ENCODE measurements at places on chromosomes 12 and 14. TPM values are rescaled to one million over a fixed set of nuclear protein-coding genes. Genes with fewer than 3 reads are reported as not detected.

RBP5 gene
- total RNA-seq, result not detected

RAB5B gene
- total RNA-seq, result 69.4 TPM

TMEM30B gene
- total RNA-seq, result 1.3 TPM

FAM90A1 gene
- total RNA-seq, result not detected

SYNDIG1L gene
- 0.30 TPM for total RNA-seq

L2HGDH gene
- 5.4 TPM for total RNA-seq

OTUB2 gene
- 0.13 TPM for total RNA-seq

ZFHX2 gene
- 0.07 TPM for total RNA-seq

ABHD4 gene
- total RNA-seq, result 29.7 TPM

LBHD2 gene
- total RNA-seq, result not detected

OR4E2 gene
- total RNA-seq, result not detected

PDZRN4 gene
- total RNA-seq, result not detected

SBNO1 gene
- total RNA-seq, result 40.3 TPM

PTGR2 gene
- 0.48 TPM for total RNA-seq

CCND2 gene
- total RNA-seq, result 247 TPM

CLEC9A gene
- total RNA-seq, result not detected

PPHLN1 gene
- 101 TPM for total RNA-seq

TMPRSS12 gene
- total RNA-seq, result not detected

DHH gene
- 0.45 TPM for total RNA-seq

CCT2 gene
- total RNA-seq, result 154 TPM

NRL gene
- 2.8 TPM for total RNA-seq

LRRIQ1 gene
- not detected for total RNA-seq

GDF3 gene
- not detected for total RNA-seq

ABHD12B gene
- total RNA-seq, result not detected

LRRC10 gene
- total RNA-seq, result not detected

HOXC6 gene
- not detected for total RNA-seq

AKAP5 gene
- 11.1 TPM for total RNA-seq

GARIN6 gene
- not detected for total RNA-seq

RTL1 gene
- not detected for total RNA-seq

FGF23 gene
- total RNA-seq, result not detected

SLCO1A2 gene
- total RNA-seq, result not detected

SIX6 gene
- total RNA-seq, result not detected

KLHDC1 gene
- 6.9 TPM for total RNA-seq

TAS2R19 gene
- 2.9 TPM for total RNA-seq

HOXC12 gene
- not detected for total RNA-seq

CD4 gene
- total RNA-seq, result 9.8 TPM

B4GALNT3 gene
- total RNA-seq, result 0.93 TPM

STON2 gene
- total RNA-seq, result 4.8 TPM

BMAL2 gene
- 0.33 TPM for total RNA-seq

STAC3 gene
- 3.8 TPM for total RNA-seq

BEGAIN gene
- 0.11 TPM for total RNA-seq

KRT6C gene
- not detected for total RNA-seq

ABCD2 gene
- 2.4 TPM for total RNA-seq

SERPINA10 gene
- total RNA-seq, result not detected

MIP gene
- total RNA-seq, result not detected

KCNC2 gene
- not detected for total RNA-seq

TRIM9 gene
- total RNA-seq, result 0.25 TPM

TCL1B gene
- total RNA-seq, result not detected
